SJCRH30 (cell line): ENCODE measurements at places on chromosomes 2 and 18. TPM values are rescaled to one million over a fixed set of nuclear protein-coding genes. Genes with fewer than 3 reads are reported as not detected.
A peak's percentile ranks its signal among the peaks of the same experiment; 100 is the strongest.

Gene SS18
- 61.3 and 70.2 TPM in 2 replicates for total RNA-seq

Gene SP110
- total RNA-seq: 2.8 and 3.0 TPM in 2 replicates

Gene ZNF892
- 5.3 and 6.8 TPM in 2 replicates for total RNA-seq

Gene POMC
- total RNA-seq: not detected in 2 replicates

Gene CTNNA2
- total RNA-seq: not detected in 2 replicates

Gene KRTCAP3
- 0.24 and 1.2 TPM in 2 replicates for total RNA-seq

Gene B3GNT7
- 0.04 TPM in 1 of 2 replicates, not detected in the other for total RNA-seq

Gene LIMS2
- total RNA-seq: 4.0 and 5.5 TPM in 2 replicates

Gene IL36G
- not detected in 2 replicates for total RNA-seq

GRCh38 chr2:239167011-239167673, 233.7 kb downstream of the HDAC4 start:
- DNase-seq: no peak
- H3K4me1 ChIP-seq: no peaks in the 10 kb centered on the region
- H3K27ac ChIP-seq: no peak overlapping the region
- no peak overlapping the region for H3K4me3 ChIP-seq

GRCh38 chr2:108268001-108268400, 20.7 kb upstream of the SULT1C2 start:
- no peaks in the 10 kb centered on the region for H3K4me1 ChIP-seq
- H3K36me3 ChIP-seq: no peaks in the 10 kb centered on the region
- no peak for DNase-seq
- H3K27me3 ChIP-seq: no peaks in the 10 kb centered on the region; the same call in 1 of the 2 replicates
- H3K4me3 ChIP-seq: no peak overlapping the region

- H3K4me1 ChIP-seq: no peaks in the 10 kb centered on the region
- no peak overlapping the region for H3K4me3 ChIP-seq
- H3K36me3 ChIP-seq: no peaks in the 10 kb centered on the region
- DNase-seq: no peak
- H3K27ac ChIP-seq: no peak overlapping the region
- H3K27me3 ChIP-seq: peaks cover 9% of the 10 kb centered on the region; the same call in 1 of the 2 replicates
Observed at GRCh38 chr2:101401906-101402305, 14.6 kb upstream of the CREG2 start.

GRCh38 chr2:108220942-108221541, 18.7 kb upstream of the SULT1C3 start:
- no peaks in the 10 kb centered on the region for H3K36me3 ChIP-seq
- no peaks in the 10 kb centered on the region for H3K27me3 ChIP-seq
- H3K4me1 ChIP-seq: no peaks in the 10 kb centered on the region
- no peak overlapping the region for H3K27ac ChIP-seq
- DNase-seq: no peak

DNA sequence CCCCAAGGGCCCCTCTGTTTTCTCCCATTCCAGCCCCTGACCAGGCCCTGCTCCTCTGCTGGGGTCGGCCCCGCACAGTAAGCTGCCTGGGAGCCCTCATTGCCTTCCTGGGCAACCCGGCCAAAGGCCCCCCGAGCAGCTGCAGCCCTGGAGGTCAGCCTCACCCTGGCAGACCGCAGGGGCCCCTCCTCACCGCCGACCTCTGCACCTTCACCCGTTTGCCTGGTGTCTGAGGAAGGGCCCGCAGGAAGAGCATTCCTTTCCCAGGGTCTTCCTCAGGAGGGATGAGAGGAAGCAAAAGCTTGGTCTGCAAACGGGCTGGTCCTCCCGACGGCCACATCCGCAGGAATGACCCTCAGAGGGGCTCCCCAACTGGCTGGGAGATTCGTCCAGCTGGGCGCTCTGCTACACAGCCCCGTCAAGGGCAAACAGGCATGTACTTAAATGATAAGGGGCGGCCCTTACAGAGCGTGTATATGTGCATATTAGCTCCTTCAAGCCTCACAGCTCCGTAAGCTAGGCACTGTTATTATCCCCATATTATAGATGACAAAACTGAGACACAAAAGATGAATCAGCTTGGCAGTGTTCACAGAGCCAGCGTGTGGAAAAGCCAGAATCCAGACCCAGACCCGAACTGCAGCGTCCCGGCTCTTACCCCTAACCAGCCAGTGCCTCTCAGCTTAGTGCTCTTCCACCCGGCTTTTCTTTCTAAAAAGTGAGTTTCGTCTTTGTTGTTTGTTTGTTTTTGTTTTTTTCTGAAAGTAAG, 52.8 kb downstream of the SLC4A1AP start:
- peaks cover 18% of the 10 kb centered on the region for H3K4me1 ChIP-seq
- DNase-seq: peak; percentile 62
- peak overlapping the region; percentile 45; the same call in 1 of the 2 replicates for H3K27ac ChIP-seq
- peak overlapping the region; percentile 59 for H3K4me3 ChIP-seq
- H3K27me3 ChIP-seq: no peaks in the 10 kb centered on the region

DNA sequence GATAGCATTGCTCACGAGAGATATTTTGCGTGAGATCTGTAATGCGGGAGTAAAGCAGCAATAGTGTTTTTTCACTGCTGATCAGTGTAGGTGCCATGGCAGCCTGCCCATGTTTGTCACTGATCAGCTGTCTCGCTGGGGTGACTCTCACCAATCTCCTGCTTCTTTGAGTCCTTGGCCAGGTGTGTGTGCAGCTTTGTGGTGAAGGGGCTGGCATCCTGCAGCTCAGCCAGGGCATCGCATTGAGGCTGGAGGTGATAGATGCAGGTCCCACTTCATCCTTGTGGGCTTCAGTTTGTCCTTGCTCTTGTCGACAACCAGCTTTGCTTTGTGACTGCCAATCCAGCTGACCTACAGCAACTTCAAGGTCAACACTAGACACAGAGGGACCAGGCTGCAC, 258.3 kb upstream of the CXCR4 start:
- no peaks in the 10 kb centered on the region for H3K36me3 ChIP-seq
- peaks cover 31% of the 10 kb centered on the region for H3K4me1 ChIP-seq
- no peak overlapping the region for H3K4me3 ChIP-seq
- peak overlapping the region; percentile 53 for H3K27ac ChIP-seq
- no peaks in the 10 kb centered on the region for H3K27me3 ChIP-seq

- H3K4me3 ChIP-seq: no peak overlapping the region
- H3K27me3 ChIP-seq: no peaks in the 10 kb centered on the region
- no peak overlapping the region for H3K27ac ChIP-seq
- H3K4me1 ChIP-seq: no peaks in the 10 kb centered on the region
- H3K36me3 ChIP-seq: no peaks in the 10 kb centered on the region
Observed at GRCh38 chr2:160614391-160614790, 120.8 kb upstream of the RBMS1 start.

GRCh38 chr2:219298759-219299371, 10.3 kb downstream of the PTPRN start:
- H3K4me1 ChIP-seq: peaks cover 5% of the 10 kb centered on the region
- no peak overlapping the region for H3K27ac ChIP-seq
- DNase-seq: peak; percentile 75
- peaks cover 23% of the 10 kb centered on the region for H3K27me3 ChIP-seq
- H3K4me3 ChIP-seq: no peak overlapping the region
- H3K36me3 ChIP-seq: no peaks in the 10 kb centered on the region

GRCh38 chr18:49177812-49178211, 227.0 kb upstream of the SMAD7 start:
- no peak overlapping the region for H3K27ac ChIP-seq
- H3K4me3 ChIP-seq: no peak overlapping the region
- DNase-seq: peak; percentile 13
- no peaks in the 10 kb centered on the region for H3K27me3 ChIP-seq
- H3K4me1 ChIP-seq: peaks cover 15% of the 10 kb centered on the region
- no peaks in the 10 kb centered on the region for H3K36me3 ChIP-seq

GRCh38 chr2:9164112-9164608, 42.5 kb upstream of the ASAP2 start:
- H3K4me1 ChIP-seq: peaks cover 7% of the 10 kb centered on the region; the same call in 1 of the 2 replicates
- no peaks in the 10 kb centered on the region for H3K36me3 ChIP-seq
- no peaks in the 10 kb centered on the region for H3K27me3 ChIP-seq
- no peak overlapping the region for H3K27ac ChIP-seq
- H3K4me3 ChIP-seq: no peak overlapping the region
- DNase-seq: no peak

- peaks cover 49% of the 10 kb centered on the region for H3K4me1 ChIP-seq
- peak; percentile 73 for DNase-seq
- H3K27me3 ChIP-seq: no peaks in the 10 kb centered on the region
- H3K36me3 ChIP-seq: peaks cover 38% of the 10 kb centered on the region
- peak overlapping the region; percentile 88 for H3K4me3 ChIP-seq
- H3K27ac ChIP-seq: peak overlapping the region; percentile 95
Observed at GRCh38 chr2:85754313-85755095, 713 bp downstream of the ATOH8 start.

- DNase-seq: peak; percentile 62
- no peaks in the 10 kb centered on the region for H3K27me3 ChIP-seq
- H3K4me3 ChIP-seq: no peak overlapping the region
- no peaks in the 10 kb centered on the region for H3K36me3 ChIP-seq
Observed at GRCh38 chr2:176585791-176586190, 316.5 kb downstream of the MTX2 start.

DNA sequence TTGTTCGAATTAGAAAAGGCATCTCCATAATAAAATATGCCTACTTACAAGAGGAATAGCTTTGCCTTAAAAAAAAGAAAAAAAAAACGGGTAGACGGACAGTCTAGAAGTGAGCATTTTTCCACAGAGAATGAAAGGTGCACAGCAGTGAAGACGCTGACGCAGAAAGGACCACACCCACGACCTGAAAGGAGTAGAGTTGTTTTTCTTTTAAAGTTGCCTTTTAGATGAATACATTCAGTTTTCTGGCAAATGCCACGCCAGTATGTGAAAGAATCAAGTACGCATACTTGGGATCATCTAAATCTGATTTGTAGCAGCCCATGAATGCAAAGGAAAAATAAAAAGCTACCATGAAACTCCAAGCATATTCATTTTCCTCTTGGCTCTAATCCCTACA, 809.2 kb upstream of the SOX11 start:
- H3K36me3 ChIP-seq: no peaks in the 10 kb centered on the region
- H3K4me1 ChIP-seq: no peaks in the 10 kb centered on the region
- H3K4me3 ChIP-seq: no peak overlapping the region

DNA sequence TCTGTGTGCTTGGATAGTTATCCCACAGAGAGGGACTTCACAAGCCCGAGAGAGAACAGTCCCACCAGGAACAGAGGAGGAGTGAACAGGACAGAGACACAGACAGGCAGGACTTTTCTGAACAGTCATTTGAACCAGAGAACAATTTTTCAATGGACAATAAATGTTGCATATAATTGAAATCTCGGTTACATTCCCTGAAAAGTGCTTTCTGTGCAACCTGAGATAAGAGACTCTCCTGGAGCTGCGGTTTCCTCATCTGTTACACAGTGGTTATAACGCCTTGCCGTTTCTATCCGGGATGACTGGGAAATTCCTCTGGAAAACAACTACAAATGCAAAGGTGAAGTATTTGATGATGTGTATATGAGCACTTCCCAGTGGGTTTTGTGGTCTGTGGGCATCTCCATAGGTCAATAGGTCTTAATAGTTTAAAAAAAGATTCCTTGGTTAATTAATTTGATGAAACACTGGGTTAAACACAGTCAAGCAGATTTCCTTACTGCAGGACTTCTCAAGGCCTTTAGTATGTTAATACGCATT, 87.2 kb upstream of the HPCAL1 start:
- H3K27ac ChIP-seq: no peak overlapping the region
- no peaks in the 10 kb centered on the region for H3K36me3 ChIP-seq
- DNase-seq: no peak
- H3K4me3 ChIP-seq: no peak overlapping the region
- no peaks in the 10 kb centered on the region for H3K27me3 ChIP-seq

- H3K27me3 ChIP-seq: no peaks in the 10 kb centered on the region
- DNase-seq: no peak
- H3K4me3 ChIP-seq: no peak overlapping the region
Observed at GRCh38 chr18:45304558-45304957, 310.7 kb upstream of the SLC14A2 start.

DNA sequence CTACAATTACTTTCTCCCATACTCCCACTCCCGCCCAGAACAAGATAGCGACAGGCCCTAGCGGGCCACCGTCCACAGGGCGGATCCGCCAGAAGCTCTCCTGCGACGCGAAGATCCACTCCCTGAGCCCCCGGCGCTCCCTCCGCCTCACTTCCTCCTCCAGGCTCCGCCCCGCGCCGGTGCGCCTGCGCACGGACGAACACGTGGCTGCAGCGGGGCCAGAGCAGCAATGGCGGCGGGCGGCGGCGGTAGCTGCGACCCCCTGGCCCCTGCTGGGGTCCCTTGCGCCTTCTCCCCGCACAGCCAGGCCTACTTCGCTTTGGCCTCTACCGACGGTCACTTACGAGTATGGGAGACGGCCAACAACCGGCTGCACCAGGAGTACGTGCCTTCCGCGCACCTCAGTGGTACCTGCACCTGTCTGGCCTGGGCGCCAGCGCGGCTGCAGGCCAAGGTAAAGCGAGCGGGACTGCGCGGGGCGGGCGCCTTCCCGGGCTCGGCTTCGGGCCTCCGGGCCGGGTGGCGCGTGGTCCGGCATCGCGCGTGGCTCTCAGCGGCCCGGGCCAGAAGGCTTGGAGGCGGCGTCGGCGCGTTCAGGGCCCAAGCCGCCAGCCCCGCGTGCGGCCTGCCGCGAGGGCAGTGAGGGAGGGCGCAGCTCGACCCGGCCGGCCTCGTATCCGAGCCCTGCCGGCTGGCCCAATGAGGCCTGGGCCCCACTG, at the start of gene WDR43:
Gene WDR43 (plus strand): TSS at position 198 of the 719 bp plus-strand sequence. CDS start 32 bp downstream, at position 230.
- H3K27ac ChIP-seq: peak within 1 kb of the TSS; percentile 78
- peaks cover 12% of the 10 kb centered on the region for H3K36me3 ChIP-seq
- no peaks in the 10 kb centered on the region for H3K27me3 ChIP-seq
- DNase-seq: peak; percentile 100
- peak within 1 kb of the TSS; percentile 99 for H3K4me3 ChIP-seq

DNA sequence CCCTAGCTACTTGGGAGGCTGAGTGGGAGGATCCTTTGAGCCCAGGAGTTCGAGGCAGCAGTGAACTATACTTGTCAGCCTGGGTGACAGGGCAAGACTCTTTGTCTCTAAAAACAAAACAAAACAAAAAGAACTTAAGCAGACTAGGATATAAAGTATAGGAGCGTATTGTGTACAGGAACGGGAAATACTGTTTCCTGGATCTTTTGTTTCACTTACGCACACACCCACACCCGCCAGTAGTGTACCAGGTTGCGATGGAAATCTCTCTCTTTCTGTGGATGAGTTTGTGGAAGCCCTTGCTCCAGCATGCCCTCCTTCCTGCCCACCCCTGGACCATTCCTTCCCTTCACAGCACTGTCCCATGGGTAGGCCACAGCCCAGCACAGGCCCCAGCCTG, 136.3 kb downstream of the RPIA start:
- no peaks in the 10 kb centered on the region for H3K4me1 ChIP-seq
- H3K27ac ChIP-seq: no peak overlapping the region

- no peak for DNase-seq
- no peaks in the 10 kb centered on the region for H3K36me3 ChIP-seq
- H3K27ac ChIP-seq: no peak overlapping the region
- H3K4me1 ChIP-seq: 0 out of 2 replicates have a peak, but pooled peaks cover under 1% of the 10 kb centered on the region
- no peak overlapping the region for H3K4me3 ChIP-seq
Observed at GRCh38 chr2:240786871-240787311, 33.1 kb downstream of the KIF1A start.
